T-helper 2 cell (primary cell): ENCODE measurements at places on chromosomes 4 and X.

GRCh38 chr4:158490629-158491028 is 31.1 kb upstream of the RXFP1 start:
- DNase-seq, result no peak

DNA sequence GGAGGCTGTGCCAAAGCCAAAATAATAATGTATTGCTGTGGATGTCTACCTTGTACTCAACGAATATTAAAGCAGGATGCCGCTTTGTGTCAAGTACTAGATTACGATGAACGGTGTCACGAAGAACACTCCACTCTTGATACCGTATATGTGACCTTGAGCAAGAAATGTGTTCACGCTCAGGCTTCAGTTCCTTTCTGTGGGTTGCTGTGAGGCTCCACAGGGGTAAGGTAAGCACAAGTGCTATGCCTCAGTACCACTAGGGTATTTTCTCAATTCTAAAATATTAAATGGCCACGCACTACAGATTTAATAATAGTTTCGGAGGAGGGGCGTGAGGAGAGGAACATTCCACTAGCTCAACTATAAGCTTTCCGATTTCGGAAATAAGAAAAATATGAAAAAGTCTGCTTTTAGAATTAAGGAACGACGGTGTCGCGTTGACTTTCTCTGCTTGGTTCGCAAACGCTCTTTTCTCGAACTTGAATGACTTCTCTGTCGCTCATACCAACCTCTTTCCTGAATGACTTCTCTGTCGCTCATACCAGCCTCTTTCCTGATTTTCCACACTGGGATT is 607 bp upstream of the SCOC start:
- peak; percentile 32 for DNase-seq

- no peak for DNase-seq
These were observed 36.0 kb downstream of the ARHGAP6 start for GRCh38 chrX:11629593-11630211.

- DNase-seq, result no peak
These were observed 230.3 kb upstream of the PGRMC2 start for GRCh38 chr4:128517739-128518510.

GRCh38 chrX:129510331-129510730 is 13.0 kb downstream of the SMARCA1 start:
- DNase-seq, result no peak

GRCh38 chr4:54233697-54234496 is 4.8 kb downstream of the PDGFRA start:
- peak; percentile 37 for DNase-seq

GRCh38 chrX:78063687-78064086 is 40.4 kb upstream of the PGK1 start:
- no peak for DNase-seq

GRCh38 chr4:185987961-185988627 is 80.9 kb upstream of the TLR3 start:
- DNase-seq, result no peak

- DNase-seq, result no peak
These were observed 226.4 kb downstream of the MAGEB5 start for GRCh38 chrX:26442340-26442739.

DNA sequence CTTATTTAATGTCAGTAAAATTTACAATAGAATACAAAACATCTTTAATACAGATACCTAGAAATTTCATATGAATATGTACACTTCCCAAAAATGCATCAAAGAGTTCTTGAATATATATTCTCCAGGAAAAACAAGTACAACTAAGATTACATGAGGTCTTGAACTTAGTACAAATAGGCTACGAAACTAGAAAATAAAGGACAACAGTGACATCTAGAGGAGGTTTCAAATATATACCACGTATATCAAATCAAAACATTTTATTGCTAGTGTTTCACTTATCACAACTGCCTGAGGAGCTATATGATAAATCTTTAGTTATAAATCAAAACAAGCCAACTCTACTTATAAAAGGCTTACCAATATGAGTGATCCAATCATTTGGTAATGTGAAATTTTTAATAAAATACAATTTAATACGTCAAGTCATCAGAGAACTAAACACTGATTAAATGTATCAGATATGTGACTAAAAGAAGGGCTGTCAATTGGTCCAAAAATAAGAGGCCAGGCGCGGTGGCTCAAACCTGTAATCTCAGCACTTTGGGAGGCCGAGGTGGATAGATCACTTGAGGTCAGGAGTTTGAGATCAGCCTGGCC is 36.6 kb downstream of the ANAPC10 start:
- DNase-seq, result peak; percentile 0

DNA sequence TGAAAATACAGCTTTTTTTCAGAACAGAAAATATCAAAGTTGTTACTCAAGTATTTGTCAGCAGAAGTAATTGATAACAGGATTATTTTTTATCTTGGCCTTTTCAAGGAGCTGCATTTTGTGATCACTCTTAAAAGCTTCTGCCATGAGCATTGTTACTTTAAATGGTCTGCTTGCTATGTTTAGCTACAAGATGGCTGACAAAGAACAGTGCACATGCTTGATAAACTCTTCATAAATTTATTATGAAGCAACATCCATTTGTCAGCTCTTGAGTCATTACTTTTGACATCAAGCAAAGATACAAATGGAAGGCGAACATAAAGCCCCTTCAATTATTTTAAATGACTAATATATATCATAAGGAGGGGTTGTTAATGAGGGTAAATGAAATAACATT is 205.4 kb upstream of the RPS6KA3 start:
- no peak for DNase-seq

DNA sequence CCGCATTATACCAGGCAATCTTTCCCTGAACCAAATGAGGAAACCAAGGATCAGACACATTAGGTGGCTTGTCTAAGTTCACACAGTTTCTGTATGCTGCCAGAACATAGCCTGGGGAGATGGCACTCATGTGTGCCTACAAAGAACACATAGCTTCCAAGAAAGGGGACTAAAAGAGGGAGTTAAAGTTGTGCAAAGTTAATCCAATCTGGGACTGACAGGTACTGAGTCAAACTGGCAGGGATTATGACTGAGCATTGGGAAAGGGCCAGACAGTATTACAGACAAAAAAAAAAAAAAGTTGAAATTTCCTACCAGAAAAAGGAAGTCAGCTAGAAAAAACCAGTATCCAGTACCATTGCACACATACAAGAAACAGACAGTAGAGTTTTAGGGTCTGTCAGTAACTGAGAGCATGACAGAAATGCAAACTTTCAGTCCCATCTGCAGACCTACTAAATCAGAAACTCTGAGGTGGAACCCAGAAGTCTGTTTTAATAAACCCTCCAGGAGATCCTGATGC is 37.2 kb downstream of the ADAMTS3 start:
- DNase-seq, result no peak

GRCh38 chr4:123121241-123121907 is 199.0 kb upstream of the NUDT6 start:
- no peak for DNase-seq

GRCh38 chr4:914531-914930 is 17.6 kb downstream of the GAK start:
- DNase-seq, result no peak

GRCh38 chr4:6111354-6111960 is 88.9 kb downstream of the JAKMIP1 start:
- no peak for DNase-seq

- no peak for DNase-seq
These were observed 1532.4 kb upstream of the TENM3 start for GRCh38 chr4:180710628-180711337.

- DNase-seq, result no peak
These were observed 47.9 kb upstream of the BLTP1 start for GRCh38 chr4:122104184-122104583.

DNA sequence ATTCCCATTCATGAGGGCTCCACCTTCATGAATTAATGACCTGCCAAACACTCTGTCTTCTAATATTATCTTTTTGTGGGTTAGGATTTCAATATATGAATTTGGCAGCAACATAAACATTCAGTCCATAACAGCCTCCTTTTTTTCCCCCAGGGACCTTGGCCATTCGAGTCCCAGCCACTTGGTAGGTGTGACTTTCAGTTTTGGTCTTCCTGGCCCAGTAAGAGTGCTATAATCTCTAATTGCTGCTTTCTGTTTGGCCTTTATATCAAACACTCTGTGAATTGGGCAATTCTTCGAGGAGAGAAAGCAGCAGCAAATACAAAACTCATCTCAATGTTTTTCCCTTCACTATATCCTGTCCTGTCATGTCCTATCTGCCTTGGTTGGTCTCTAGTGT is 12.4 kb upstream of the RADX start:
- no peak for DNase-seq

GRCh38 chr4:108118505-108118904 is 50.2 kb downstream of the LEF1 start:
- no peak for DNase-seq

GRCh38 chr4:6693231-6694176 is at the start of gene S100P:
Gene S100P (plus strand): TSS chr4:6693878. CDS start chr4:6693933, 55 bp downstream.
- no peak for DNase-seq

DNA sequence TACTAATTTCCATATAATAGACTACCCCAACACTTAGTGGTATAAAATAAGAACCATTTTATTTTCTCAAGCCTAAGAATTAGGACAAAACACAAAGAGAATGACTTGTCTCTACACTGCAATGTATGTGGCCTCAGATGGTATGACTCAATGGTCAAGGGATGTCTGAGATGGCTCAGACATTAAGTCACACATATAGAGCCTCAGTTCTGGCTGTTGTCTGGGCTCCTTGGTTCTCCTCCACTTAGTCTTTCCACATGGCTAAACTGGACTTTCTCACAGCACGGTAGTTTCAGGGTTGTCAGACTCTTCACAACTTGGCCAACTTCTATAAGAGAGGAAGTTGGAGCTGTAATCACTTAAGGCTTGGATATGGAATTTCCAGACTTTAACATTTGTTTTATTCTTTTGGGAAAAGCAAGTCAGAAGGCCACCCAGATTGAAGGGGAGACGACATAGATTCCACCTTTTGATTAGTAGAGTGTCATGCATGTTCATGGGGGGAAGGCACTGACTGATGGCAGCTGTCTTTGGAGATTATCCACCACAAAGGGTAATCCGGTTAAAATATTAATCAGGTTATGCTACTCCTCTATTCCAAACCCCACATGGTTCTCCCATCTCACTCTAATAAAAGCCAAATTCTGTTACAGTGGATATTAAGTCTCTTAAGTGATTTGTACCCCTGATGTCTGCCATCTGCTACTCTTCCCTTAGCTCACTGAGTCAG is 9.4 kb downstream of the IL15 start:
- DNase-seq, result no peak

- no peak for DNase-seq
These were observed 140.0 kb downstream of the DHRSX start for GRCh38 chrX:2360731-2361130.

GRCh38 chr4:155676430-155676825 is 9.8 kb downstream of the GUCY1A1 start:
- no peak for DNase-seq

DNA sequence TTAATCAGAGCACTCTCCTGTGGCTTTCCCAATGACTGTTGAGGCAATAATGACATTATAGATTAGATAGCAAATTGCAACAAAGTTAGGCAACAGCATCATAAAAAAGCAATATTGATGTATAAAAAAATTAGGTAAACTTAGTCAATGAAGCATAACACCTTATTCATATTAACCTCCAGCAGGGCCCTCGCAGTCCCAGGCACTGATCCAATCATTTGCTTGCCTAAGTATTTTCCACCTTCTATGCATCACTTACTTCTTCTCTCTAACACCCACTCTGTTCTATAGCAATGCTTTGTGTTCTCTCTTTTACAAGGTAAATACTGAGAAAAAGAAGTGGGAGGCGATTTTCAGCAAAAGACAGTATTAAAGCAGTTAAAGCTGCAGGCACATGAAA is 833.5 kb upstream of the ADGRL3 start:
- DNase-seq, result no peak

DNA sequence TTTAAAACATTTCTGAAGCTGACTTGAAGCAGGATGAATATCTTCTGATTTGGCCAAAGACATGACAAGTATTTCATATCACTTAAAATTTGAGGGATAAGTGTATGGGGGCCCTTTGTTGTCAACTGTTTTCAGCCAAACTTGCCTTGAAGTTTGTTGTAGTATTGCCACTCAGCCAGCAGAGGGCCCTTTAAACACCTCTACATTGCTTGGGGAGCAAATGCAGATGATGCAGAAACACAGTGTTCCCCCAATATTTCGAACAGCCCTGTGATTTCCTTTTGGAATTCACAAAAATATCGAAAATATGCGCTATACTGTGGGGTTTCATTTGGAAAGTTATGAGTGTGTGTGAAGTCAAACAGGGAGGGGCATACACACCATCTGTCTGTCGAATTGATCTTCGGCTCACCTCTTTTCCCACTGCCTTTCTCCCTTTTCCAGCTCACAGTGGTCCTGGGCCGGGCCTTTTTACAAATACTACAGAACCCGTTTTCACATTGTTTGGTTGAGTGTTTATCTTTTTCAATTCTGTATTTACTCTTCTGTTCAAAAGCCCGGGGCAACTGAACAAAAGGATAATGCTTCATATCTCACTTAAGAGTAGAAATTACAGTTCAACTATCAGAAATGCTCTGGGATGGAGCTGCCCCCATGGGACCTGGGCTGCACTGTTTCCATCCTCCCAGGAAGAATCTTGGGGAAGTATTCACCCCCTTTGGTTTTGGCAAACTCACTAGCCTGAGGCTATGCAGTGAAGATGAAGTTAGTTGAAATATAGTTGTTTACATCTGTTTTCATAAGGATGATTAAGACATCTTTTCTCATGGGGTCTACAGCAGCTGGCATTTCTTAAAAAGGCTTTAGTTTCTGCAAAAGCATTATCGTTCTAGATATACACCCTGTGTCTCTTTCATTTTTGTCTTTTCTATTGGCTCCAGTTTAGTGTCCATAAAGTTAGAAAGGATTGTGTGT is 137.6 kb downstream of the EGF start:
- DNase-seq, result peak; percentile 9

DNA sequence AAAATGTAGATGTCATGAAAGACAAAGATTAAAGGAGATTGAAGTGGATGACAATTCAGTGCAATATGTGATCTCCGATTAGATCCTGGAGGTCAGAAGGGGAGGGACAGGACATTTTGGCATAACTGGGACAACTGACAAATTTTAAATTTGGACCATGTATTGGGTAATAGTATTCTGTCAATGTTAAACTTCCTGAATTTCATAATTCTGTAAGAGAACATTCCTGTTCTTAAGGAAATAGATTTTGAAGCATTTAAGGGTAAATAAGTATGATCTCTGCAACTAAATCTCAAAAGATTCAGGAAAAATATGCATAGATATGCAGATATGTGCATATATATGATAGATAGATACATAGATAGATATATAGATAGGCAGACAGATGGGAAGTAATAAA is 11.0 kb downstream of the ODAPH start:
- DNase-seq, result no peak

- DNase-seq, result no peak
These were observed 478.4 kb downstream of the BCOR start for GRCh38 chrX:39619182-39620009.

DNA sequence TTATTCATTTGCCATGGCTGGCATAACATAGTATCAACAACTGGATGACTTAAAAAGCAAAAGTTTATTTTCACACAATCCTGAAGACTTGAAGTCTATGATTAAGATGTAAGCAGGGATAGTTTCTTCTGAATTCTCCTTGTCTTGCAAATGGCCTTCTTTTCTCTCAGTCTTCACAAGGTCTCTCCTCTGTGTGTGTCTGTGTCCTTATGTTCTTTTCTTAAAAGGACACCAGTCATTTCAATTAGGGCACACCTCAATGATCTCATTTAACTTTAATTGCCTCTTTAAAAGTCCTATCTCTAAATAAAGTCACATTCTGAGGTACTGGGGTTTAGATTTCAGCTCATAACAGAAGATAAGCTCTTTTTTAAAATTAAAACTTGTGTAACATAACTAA is 399.7 kb downstream of the PABPC4L start:
- DNase-seq, result no peak
